ENCODE measurements at places on chromosomes 16 and 17.

- DNase-seq: no peak
Observed at GRCh38 chr17:64707050-64707591, 45.0 kb upstream of the SMURF2 start.

DNA sequence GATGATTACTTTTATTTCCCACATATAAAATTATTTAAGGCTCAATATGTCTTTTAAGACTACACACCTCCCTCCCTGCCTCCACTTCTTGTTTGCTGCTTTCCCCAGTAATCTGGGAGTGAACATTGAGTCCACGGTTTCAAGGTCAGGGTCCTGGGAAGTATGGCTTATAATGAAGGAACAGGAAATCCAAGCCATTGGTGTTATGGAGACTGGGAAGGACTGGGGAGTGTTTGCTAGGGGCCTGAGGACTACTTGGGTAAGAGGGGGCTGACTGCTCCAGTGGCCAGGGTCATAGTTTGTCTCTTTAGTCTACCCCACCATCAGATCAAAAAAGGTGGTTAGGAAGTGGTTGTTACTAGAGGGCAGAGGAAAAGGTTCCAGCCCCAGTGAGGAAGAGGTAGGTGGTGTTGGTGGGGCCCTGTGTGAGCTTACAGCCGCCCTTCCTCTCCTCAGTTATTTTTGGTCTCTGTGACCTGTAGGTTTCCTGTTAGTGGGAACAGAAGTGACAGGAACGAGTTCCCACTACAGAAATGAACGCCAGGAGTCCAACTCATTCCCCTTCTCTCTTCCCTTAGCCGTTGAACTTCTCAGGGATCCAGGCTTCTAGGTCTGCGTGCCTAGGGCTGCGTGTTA is 742 bp upstream of the SLC16A13 start:
- no peak for DNase-seq

- DNase-seq: no peak
Observed at GRCh38 chr17:42535155-42536047, 640 bp upstream of the NAGLU start.

GRCh38 chr16:31201582-31202413 is 762 bp downstream of the PYCARD start:
- DNase-seq: no peak

- no peak for DNase-seq
Observed at GRCh38 chr16:610513-611381, 20.0 kb upstream of the WFIKKN1 start.

DNA sequence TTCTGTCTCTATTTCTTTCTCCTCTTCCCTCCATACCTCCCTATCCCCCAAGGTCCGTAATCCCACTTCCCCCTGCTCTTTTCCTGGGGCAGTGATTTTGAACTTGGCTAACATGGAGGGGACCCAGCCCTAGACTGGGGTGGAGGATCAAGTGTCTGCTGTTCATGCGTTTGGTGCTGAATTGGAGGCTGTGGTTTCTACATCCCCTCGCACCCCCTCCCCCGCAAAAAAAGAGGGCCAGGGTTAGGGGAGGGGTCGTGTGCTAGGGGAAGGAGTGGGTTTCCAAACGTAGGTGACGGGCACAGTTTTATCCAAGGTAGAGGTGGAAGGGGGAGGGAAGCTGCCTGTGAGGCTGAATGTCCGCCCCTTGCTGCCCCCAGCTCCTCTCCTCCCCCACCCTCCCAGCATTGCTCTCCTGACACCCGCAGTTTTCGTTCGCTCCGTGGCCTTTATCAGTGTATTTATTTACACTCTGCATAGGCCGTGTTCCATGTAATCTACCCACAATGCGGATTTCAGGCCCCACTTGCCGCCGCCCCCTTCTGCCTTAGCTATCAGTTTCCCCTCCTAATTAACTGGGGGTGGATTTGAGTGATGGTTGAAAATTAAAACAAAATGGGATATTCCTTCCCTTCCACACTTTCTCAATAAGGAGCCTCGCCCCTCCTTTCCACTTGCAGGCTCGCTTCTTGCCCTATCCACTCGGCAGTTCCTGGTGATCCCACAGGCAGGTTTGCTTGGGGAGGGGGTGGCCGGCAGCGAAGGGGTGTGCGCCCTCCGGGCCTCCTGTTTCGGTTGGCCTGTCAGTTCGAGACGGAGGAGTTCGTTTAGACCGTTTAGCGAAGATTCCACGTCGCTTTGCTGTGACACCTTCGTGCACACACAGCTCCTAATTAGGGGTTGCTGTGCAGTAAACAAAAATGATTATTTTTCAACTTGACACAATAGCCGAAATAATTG is 2.0 kb downstream of the GNAO1 start:
- DNase-seq: no peak

- DNase-seq: no peak
Observed at GRCh38 chr16:49987381-49987780, 37.6 kb upstream of the CNEP1R1 start.

DNA sequence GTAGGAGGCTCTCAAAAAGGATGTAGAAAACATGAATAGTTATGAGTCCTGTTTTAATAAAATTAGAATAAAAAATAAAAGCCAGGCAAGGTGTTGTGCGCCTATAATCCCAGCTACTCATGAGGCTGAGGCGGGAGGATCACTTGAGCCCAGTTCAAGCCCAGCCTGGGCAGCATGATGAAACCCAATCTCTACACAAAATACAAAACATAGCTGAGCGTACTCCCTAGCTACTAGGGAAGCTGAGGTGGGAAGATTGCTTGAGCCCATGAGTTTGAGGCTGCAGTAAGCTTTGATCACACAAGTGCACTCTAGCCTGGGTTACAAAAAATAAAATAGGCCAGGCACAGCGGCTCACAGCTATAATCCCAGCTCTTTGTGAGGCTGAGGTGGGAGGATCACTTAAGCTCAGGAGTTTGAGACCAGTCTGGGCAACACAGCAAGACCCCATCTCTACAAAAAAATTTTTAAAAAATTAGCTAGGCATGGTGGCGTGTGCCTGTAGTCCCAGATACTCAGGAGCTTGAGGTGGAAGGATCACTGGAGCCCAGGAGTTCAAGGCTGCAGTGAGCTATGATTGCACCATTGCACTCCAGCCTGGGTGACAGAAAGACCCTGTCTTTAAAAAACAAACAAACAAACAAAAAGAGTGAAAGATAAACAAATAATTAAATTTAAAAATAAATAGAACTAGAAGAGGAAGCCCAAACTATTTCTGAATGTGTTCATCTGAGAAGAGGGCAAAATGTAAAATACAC is 17.2 kb upstream of the PRM1 start:
- DNase-seq: no peak

GRCh38 chr16:337437-337836 is 15.1 kb downstream of the AXIN1 start:
- no peak for DNase-seq

DNA sequence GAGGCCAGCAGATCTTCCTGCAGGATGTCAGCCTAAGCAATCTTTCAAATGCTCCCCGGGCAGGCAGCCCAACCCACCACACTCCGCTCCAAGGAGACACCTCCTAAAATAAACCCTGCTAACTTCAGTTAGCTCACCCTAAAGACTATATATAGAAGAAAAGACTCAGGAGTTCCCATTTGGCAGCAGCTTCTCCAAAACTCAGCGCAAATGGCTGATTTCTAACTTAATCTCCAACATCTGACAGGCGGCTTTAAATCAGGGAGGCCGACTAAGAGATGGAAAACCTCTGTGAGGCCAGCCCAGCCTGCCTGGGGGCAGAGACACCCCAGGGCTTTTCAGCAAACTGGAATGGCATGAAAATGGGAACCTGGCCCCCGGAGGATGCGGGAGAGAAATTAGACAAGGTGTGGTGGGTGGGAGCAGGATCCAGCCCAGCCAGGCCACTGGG is 91.6 kb downstream of the XYLT1 start:
- DNase-seq: no peak

DNA sequence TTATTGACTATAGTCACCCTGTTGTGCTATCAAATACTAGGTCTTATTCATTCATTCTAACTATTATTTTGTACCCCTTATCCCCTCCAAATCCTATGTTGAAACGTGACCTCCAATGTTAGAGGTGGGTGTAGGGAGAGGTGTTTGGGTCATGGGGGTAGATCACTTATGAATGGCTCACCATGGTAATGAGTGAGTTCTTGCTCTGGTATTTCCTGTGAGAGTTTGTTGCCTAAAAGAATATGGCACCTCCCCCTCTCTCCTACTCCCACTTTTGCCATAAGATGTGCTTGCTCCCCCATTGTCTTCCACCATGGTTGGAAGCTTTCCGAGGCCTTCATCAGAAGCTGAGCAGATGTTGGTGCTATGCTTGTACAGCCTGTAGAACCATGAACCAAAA is 59.3 kb upstream of the BRD7 start:
- DNase-seq: no peak

DNA sequence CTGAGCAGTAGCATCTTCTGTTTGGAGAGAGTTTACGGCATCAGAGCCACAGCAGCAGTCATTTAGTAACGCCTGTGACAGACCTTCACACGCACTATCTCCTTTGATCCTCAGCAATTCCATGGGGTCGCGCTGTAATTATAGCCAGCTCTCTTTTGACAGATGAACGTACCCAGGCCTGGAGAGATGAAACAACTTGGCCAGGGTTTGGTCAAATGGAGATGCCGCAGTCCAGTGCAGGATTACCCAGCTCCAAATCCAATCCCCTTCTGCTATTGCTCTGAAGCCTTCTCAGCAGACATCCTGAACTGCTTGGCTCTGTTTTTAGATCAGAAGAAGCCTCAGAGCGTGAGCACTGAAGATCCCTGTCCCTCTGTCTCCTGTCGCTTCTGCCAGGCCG is 83.9 kb downstream of the SOX9 start:
- DNase-seq: no peak

DNA sequence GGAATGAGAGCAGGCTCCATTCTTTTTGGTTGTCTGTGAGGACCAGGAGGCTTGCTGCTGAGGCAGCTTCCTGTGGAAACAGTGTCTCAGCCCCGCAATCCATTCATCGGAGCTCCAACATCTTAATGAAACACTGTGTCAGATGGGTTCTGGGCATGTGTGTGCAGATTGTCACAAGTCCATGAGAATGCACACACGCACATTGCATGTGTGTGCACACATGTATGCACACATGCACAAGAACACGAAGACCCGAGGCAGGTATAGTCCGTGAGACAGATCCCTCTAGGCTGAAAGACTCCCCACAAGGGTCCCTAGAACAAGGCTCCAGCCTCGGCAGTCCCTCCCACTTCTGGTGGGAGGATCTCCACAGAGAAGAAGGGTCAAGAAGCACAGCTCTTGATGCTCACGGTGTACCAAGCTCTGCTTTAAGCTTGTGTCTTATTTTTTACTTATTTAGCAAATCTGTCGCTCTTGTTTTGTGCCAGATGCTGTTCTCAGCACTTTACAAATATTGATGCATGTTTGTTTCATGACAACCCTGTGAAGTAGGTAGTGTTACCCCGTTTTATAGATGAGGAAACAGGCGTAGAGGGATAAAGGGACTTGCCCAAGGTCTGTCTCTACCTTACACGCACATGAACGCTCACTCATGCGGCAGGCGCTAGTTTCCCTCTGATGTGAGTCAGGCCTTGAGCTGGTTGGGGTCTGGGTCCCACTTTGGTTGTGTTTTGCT is 213.1 kb downstream of the SEC14L1 start:
- DNase-seq: no peak

DNA sequence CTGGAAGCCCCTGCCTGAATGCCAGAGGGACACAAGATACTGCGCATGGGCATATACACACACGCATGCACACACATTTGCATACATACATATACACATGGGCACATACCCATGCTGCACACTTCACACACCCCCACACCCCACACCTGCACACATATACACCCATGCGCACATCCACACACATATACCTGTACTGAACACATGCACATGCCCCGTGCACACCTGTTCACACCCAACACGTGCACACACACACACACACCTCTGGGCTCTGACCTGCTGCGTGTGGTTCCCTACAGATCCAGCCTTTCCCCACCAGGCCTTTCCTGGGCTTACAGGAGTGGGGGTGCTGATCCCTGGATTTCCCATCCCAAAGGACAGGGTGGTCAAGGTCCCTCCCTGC is 6.3 kb downstream of the SPPL2C start:
- no peak for DNase-seq

GRCh38 chr17:47987240-47987835 is 16.4 kb downstream of the CDK5RAP3 start:
- DNase-seq: no peak

- no peak for DNase-seq
Observed at GRCh38 chr16:8519179-8519578, 71.1 kb downstream of the TMEM114 start.

DNA sequence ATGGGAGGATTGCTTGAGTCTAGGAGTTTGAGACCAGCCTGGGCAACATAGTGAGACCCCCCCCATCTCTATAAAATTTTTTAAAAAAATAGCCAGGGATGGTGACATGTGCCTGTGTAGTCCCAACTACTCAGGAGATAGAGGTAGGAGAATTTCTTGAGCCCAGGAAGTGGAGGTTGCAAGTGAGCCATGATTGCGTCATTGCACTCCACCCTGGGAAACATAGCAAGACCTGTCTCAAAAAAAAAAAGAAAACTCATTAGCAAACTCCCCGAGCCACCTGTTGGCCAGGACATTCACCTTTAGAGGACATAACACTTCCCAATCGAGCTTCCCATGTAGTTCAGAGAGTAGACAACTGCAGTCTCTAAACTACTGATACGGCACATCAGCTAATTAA is 274.2 kb downstream of the ABCC12 start:
- no peak for DNase-seq

DNA sequence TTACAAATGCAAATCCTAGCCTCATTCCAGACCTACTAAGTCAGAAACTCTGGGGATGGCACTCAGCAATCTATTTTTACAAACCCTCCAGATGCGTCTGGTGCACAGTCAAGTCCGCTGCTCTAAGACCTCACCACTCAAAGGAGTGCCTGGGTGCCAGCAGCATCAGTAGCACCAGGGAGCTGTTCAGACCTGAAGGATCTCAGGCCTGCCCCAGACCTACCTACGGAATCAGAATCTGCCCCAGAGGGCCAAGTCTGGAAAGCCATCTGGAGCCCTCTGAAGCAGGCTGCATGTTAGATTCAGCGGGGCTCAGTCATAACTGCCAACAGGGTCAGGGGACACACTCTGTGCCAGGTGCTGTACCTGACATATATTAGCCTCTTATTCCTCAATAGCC is 17.6 kb downstream of the MEOX1 start:
- no peak for DNase-seq

GRCh38 chr17:68460715-68461114 is 3.4 kb upstream of the WIPI1 start:
- DNase-seq: no peak

GRCh38 chr17:46863383-46864121 is 12.2 kb downstream of the WNT9B start:
- DNase-seq: no peak

DNA sequence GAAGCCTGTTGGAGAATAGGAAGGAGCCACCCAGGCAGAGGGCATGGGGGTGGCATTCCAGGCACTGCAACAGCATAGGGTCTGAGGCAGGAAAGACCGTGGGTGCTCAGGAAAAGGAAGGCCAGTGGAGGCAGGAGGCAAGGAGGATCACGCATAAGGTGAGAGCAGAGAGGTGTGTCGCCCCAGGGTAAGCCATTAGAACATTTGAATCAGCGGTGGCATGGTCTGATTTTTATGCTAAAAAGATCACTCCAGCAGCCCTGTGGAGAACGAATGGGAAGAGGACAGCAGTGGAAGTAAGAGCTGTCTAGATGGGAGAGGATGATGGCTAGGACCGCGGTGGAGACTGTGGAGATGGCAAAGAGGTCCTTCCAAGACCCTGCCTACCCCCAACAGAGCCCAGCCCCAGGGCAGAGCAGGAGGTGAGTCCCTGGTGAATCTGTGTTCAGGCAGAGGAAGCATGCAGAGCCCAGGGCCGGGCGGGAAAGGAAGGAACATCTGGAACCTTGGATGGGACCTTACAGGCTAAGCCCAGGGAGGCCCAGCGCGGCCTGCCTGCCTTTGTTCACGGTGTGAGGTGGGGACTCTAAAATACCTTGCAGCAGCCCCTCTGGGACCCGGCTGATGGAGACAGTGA is 7.8 kb downstream of the LPO start:
- DNase-seq: no peak

GRCh38 chr17:49987681-49988441 is 7.2 kb downstream of the DLX3 start:
- DNase-seq: no peak
